ENCODE measurements at places on chromosomes 5 and 9.
A peak's percentile ranks its signal among the peaks of the same experiment; 100 is the strongest.

GRCh38 chr5:132222649-132223038 lies 5.0 kb downstream of the P4HA2 start:
- no peak for DNase-seq

DNA sequence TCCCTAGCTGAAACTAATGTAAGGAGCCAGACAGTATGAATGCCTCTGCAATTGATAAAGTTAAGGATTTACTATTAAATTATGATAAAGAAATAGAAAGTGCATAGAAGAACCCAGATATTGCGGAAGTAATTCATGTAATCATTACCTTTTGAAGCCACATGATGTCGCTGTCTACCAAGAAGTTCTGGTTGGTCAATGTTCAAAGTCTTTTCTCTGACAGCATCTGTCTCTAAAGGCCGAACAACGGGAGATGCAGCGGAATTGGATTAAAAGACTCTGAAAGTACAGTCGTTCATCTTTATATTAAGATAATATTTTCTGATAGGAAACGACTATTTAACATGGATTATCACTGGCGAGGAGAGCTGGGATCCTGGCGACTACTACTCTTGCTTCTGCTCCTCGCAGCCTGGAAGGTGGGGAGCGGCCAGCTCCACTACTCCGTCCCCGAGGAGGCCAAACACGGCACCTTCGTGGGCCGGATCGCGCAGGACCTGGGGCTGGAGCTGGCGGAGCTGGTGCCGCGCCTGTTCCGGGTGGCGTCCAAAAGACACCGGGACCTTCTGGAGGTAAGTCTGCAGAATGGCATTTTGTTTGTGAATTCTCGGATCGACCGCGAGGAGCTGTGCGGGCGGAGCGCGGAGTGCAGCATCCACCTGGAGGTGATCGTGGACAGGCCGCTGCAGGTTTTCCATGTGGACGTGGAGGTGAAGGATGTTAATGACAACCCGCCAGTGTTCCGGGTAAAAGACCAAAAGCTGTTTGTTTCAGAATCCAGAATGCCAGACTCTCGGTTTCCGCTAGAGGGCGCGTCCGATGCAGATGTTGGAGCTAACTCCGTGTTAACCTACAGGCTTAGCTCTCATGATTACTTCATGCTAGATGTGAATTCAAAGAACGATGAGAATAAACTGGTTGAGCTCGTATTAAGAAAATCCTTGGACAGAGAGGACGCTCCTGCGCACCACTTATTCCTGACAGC lies at the start of gene PCDHA8:
Gene PCDHA8, plus strand, starts transcription at position 210 of the 985 bp plus-strand sequence. Its CDS starts 135 bp downstream, at position 345.
- no peak for DNase-seq

DNA sequence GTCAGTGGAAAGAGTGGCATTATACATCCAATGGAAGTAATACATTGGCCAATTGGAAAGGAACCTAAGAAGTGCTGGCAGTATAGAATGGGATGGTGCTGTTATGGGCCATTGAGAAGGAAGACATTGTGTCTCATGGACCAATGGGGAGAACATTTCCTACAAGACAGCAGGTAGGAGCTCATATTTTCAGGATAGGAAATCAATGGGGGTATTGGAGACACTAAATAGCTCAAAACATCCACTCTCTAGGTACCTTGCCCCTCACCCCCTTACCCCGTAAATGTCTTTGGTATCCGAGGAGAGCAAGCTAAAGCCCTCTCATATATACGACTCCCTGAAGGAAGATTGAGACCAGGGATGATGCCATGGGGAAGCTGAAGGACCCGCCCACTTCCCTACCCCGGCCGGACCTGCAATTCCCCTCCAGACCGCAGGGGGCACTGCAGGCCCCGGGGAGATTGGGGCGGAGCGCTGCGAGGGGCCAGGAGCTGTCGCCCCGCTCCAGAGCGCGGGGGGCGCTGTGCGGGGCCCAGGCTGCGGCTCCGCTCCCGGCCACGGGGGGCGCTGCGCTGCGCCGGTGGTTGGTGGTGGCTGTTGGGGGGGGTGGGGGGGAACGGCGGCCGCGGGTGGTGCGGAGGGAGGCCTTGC lies at the start of gene KDM3B:
Gene KDM3B, plus strand, starts transcription at position 615 of the 651 bp plus-strand sequence. CDS start 111 bp downstream, outside the sequence.
- peak; percentile 99 for DNase-seq

DNA sequence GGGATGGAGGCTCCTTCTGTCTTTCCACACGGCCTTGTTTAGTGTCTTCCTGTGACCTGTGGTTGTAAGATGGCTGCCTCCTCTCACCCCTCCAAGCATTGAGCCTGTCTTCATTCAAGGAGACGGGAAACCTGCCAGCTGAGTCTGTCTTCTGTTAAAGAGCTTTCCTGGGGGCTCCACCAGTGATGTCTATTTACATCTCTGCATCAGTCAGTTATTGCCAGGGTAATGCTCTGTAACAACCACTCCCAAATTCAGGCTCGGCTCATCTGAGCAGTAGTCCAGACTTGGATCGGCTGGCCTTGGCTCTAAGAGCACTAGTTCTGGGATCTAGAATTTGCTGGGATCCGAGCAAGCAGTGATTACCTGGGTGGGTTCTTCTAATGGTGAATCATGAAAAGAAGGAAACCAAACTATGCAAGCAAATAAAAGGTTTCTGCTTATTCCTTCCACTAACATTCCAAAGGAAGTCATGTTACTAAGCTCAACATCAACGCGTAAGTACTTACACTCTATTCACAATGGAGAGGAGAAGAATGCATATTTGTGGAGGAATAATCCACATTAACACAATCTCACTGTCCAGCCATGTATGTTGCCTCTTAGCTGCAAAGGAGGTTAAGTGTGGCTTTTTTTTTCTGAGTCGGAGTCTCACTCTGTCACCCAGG lies 61.7 kb downstream of the GALNT12 start:
- no peak for DNase-seq

DNA sequence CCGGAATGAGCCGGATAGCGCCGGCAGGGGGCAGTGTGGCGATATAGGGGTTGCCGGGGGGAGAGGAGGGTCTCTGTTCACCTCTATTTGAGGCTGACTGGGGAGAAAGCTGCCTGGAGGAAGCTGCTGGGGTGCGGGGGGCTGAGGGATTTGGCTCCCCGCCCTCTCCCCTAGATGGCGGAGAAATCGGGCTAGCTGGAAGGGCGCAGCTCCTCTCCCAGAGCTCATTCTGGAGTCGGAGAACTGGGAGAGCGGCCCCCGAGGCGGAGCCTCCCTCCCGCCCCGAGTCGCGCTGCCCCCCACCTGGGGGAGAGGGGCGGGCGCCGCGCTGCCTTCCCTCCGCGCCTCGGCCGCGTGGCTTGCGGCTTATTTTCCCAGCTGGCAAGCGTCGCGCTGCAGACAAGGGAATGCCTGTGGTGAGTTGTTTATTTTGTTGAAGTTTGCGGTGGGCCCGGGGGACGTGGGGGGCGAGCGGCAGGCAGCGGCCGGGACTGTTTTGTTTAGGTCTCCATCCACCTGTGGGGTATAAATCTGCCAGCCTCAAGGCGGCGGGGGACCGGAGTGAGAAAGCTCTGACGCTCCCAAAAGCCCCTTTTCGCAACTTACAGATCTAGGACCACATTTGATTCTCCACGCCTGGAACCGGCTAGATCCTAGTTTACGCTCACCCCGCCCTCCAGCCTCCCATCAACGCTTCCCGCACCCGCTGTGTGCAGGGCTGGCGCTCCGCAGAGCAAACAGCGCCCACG lies 4.1 kb upstream of the RGMB start:
- peak; percentile 10 for DNase-seq

- no peak for DNase-seq
Observed at GRCh38 chr5:1782385-1783215, 17.0 kb downstream of the MRPL36 start.
